CD8-positive, alpha-beta memory T cell (primary cell): ENCODE measurements at places on chromosomes 3 and 15.

GRCh38 chr15:60408463-60408981, 10.7 kb upstream of the ANXA2 start:
- DNase-seq, result peak; percentile 21

GRCh38 chr3:130948001-130948773, 54.3 kb downstream of the ATP2C1 start:
- DNase-seq, result no peak

DNA sequence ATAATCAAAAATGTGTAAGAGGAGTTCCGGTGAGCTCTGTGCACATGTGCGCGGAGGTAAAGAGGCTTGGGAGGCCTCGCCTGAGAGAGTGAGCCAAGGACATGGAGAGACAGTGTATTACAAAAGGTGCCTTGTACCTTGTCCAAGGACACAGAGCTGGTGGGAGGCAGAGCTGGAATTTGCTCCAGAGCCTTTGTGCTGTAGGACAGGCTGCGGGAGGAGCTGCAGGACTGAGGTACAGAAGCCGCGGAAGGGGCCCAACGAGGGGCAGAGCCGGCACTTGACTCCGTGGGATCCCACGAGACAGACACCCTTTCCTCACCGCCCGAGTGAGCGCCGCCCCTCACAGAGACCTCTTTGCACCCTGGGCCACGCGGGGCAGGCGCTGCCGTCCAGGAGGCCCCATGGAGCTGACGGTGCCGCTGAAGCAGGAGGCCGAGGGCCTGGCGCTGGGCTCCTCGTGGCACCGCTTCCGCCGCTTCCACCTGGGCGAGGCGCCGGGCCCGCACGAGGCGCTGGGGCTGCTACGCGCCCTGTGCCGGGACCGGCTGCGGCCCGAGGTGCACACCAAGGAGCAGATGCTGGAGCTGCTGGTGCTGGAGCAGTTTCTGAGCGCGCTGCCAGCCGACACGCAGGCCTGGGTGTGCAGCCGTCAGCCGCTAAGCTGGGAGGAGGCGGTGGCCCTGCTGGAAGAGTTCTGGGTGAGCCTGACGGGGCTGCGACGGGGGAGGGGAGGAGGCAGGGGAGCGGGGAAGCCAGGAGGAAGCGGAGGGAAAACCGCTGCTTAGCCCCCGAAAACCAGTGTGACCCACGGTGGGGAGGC, 68.7 kb downstream of the SLTM start:
- DNase-seq, result no peak

DNA sequence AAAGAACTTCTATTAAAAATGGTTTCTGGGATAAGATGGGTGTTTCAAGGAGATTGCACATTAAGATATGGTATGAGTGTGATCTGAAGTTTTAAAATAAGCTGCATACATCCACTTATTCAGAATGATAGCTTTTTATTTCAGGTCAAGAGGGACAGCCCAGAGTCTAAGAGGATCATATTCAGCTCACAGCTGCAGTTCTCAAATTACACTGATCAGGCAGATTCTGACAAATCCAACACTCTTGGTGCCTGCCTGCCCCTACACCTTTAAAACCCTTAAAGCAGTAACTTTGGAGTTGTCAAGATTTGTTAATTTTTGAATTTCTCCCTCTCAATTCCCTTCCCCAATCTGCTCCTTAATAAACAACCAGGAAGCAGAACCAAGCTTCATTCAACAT, 9.1 kb upstream of the TMEM87A start:
- no peak for DNase-seq

GRCh38 chr3:149104484-149104883, 18.2 kb upstream of the HLTF start:
- DNase-seq, result no peak

DNA sequence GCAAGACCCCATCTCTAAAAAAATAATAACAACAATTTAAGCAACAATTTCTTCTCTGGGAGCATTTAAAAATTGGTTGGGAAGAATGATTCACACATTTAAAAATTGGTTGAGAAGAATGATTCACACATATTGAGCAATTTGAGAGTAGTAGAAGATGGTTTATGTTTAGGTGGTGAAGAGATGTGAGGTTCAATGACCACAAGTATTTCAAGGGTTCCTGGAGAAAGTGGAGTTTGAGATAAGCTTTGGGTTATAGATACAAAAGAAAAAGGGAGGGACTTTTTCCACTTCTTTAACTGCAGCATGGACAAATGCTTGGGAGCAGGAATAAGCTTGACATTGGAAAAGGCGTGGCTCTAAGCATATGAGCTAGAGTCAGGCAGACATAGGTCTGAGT, 145.7 kb upstream of the NPHP3 start:
- DNase-seq, result no peak

GRCh38 chr3:52181543-52181942, 16.4 kb upstream of the ALAS1 start:
- DNase-seq, result no peak

DNA sequence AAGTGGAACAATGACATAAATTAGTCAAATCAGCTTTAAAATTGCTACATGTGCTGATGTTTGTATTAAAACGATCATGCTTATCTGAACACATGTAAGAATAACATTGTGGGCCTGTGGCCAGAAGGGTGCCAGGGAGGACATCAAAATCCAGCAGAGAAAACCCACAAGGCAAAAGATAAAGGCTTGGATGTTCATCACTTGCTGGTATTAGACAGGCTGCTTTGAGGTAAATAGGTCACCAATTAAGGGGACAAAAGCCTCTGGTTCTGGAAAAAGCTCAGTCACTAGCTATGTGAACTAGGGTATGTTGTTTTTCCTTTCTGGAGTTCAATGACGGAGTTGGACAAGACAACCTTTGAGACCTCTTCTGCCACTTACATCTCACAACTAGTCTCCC, 74.4 kb upstream of the TMEM108 start:
- DNase-seq, result no peak

DNA sequence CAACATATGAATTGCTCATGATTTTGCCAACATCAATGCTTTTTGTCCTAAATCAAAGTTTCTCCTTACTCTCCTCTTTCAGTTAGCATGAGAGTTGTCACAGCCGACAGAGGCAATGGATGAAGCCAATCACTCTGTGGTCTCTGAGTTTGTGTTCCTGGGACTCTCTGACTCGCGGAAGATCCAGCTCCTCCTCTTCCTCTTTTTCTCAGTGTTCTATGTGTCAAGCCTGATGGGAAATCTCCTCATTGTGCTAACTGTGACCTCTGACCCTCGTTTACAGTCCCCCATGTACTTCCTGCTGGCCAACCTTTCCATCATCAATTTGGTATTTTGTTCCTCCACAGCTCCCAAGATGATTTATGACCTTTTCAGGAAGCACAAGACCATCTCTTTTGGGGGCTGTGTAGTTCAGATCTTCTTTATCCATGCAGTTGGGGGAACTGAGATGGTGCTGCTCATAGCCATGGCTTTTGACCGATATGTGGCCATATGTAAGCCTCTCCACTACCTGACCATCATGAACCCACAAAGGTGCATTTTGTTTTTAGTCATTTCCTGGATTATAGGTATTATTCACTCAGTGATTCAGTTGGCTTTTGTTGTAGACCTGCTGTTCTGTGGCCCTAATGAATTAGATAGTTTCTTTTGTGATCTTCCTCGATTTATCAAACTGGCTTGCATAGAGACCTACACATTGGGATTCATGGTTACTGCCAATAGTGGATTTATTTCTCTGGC, 2.5 kb downstream of the OR4F6 start:
- DNase-seq, result no peak

DNA sequence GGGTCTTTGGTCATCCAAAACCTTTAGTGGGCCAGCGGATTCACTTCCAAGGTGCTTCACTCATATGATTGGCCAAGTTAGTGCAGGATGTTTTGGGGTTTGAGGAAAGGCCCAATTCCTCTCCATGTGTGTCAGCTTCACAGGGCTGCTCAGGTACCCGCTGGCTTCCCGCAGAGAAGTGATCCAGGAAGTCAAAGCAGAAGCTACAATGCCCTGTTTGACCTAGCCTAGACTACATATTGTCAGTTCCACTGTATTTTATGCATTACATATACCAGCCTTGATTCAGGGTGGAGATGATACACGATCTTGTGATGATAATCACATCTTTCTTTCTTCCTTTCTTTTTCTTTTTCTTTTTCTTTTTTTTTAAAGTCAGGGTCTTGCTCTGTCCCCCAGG, 32.1 kb downstream of the PDE8A start:
- DNase-seq, result no peak

DNA sequence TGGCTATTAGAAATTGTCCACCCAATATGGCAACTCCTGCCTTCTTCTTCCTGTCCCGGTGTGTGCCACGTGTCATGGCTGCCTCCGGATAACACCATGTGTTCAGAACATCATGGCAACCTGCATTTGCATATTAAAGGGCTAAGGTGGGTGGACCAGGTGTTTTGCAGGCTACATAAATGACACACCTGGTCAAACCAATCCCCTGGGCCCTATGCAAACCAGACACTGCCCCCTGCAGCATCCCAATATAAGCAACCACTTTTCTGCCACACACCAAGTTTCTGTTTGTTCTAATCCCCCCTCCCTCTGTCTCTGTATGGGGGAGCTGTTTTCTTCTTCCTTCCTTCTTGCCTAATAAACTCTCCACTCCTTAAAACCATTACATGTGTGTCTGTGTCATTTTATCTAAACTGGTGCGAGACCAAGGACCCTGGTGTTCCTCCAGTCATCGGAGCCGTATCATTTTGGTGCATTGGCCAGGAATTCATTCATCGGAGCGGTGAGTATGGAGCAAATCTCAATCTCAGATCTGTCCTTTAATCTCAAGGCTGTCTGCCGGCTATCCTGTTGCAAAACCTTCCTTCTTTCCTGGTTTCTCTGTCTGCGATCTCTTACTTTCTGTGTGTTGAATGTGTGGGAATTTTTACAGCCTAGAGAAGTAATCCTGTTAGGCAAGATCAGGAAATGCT, 44.5 kb downstream of the NCEH1 start:
- DNase-seq, result no peak

DNA sequence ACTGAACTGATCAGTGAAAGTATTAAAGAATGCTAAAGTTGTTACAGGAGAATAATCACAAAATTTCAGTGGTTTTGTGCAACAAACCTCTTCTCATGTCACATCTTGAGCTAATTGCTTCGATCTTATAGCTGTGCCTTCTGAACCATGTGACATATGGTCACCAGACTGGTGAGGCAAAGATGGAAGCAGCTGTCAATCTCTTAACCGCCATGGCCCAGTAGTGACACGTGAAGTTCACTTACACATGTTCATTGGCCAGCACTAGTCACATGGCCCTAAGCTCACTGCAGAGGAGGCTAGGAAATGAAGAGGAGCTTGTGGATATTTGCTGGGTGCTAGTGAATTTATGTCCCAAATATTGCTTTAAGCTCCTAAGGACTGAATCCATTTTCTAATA, 32.5 kb downstream of the BOC start:
- no peak for DNase-seq

GRCh38 chr3:87997298-87997697, 61.5 kb downstream of the CGGBP1 start:
- DNase-seq, result peak; percentile 62

DNA sequence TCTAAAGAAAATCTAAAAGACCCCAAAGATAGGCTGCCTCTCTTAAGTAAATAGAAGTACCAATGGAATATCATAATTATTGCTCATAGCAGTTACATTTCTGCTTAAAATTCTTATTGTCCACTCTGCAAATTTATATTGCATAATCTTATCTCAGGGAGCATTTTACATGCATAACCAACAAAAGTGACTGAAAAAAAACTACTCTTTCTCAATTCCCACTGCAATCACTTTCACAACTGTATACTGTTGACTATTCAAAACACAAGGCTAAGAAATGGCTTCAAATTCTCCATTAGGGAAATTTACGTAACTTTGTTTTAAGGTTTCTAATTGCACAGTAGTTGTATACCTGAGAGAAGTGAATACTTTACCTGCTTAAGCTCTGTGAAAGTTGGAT, 56.3 kb downstream of the HMG20A start:
- DNase-seq, result no peak
